GM18507 (cell line): ENCODE measurements at places on chromosomes 3 and 15.

- no peak for DNase-seq
Observed at GRCh38 chr3:73249047-73249446, 187.6 kb downstream of the EBLN2 start.

DNA sequence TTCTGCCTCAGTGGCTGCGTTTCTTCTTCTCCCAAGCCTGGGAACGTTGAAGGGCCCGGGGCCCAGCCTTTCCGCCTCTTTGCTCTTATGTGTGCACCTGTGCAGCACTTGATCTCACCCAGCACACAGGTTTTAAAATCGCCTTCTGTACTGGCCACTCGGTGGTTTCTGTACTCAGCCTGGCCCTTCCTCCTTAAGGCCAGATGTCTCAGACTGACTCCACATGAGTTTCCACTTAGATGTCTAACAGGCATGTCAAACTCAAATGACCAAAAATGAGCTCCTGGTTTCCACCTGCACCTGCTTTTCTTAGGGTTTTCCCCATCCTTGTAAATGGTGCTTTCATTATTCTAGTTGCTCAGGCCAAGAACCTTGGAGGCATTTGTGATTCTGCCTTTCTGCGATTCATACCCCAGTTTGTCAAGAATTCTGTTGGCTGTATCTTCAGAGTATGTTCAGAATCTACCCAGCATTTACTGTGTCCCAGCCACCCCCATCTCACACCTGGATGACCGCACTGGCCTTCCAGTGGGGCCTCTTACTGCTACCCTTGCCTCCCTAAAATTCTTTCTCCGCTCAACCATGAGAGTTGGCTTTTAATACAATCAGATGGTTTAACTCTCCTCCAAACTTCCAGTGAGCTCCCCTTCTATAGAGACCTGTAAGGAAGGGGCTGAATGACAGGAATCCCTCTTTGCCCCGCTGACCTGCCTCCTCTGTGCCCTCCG, 2.2 kb upstream of the TRAK1 start:
- no peak for DNase-seq

GRCh38 chr3:128247666-128248409, 94.6 kb downstream of the EEFSEC start:
- no peak for DNase-seq

GRCh38 chr3:117441851-117442250, 732.3 kb downstream of the TUSC7 start:
- DNase-seq: no peak

DNA sequence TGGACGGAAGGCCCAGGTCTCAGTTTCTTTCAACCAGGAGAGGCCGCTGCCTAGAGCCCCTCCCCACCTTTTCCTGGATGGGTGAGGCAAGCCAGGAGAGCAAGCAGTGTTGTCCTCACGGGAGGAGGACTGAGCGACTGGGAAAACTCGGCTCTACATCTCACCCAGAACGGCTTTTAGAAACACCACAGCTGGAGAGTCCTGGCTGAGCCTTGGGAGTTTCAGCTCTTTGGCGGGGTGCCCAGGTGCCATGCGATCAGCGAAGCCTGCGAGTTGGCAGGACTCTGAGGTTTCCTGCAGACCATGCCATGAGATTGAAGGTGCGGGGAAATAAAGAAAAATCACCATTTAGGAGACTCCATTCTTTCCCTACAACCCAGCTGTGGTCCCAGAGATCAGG, 26.0 kb downstream of the PPCDC start:
- DNase-seq: no peak

DNA sequence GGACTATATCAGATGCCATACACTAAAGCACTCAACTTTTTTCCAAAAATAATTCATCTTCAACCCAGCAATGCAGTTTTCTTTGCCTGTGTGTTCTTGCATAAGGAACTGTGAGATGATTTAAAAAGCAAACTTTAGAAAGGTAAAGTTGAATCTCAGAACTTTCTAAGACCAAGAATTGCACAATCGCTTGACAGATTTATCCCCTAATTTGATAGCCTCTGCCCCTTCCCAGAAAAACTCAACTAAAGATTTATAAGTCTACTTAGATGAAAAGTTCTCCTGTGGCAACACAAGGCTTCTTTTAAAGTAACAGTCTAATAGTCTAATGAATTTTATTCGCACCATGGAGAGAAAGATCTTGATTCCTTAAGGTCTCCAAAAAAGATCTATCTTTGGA, 259.3 kb downstream of the MAGI1 start:
- DNase-seq: no peak
